Osteoblast (primary cell): ENCODE measurements at places on chromosomes 13 and 19. TPM values are rescaled to one million over a fixed set of nuclear protein-coding genes. Genes with fewer than 3 reads are reported as not detected.

The ZNF223 gene
- total RNA-seq: 5.8 and 6.8 TPM in 2 replicates

The WDR87 gene
- total RNA-seq: not detected in 2 replicates

The TEX26 gene
- not detected in 2 replicates for total RNA-seq

The MICU2 gene
- total RNA-seq: 41.0 and 46.0 TPM in 2 replicates

The KLC3 gene
- total RNA-seq: 0.29 and 0.72 TPM in 2 replicates

The FRY gene
- 8.3 and 12.3 TPM in 2 replicates for total RNA-seq

The OR4F17 gene
- total RNA-seq: not detected in 2 replicates

The SYCN gene
- not detected in 2 replicates for total RNA-seq

The ZNF865 gene
- 1.4 and 1.5 TPM in 2 replicates for total RNA-seq

The LHFPL6 gene
- 87.2 and 112 TPM in 2 replicates for total RNA-seq

The CCL25 gene
- total RNA-seq: not detected in 2 replicates

The GAPDHS gene
- not detected in 2 replicates for total RNA-seq

The CABP5 gene
- not detected in 2 replicates for total RNA-seq

The RFPL4A gene
- total RNA-seq: not detected in 2 replicates

- no peaks in the 10 kb centered on the region for H3K27me3 ChIP-seq
- H3K4me3 ChIP-seq: no peak overlapping the region
- no peak overlapping the region for H3K27ac ChIP-seq
- no peaks in the 10 kb centered on the region for H3K36me3 ChIP-seq
- DNase-seq: no peak
These were observed 605.8 kb downstream of the PCDH9 start for GRCh38 chr13:66624302-66624701.

- H3K4me3 ChIP-seq: no peak overlapping the region
- DNase-seq: no peak
- no peaks in the 10 kb centered on the region for H3K36me3 ChIP-seq
- no peaks in the 10 kb centered on the region for H3K27me3 ChIP-seq
- no peak overlapping the region for H3K27ac ChIP-seq
These were observed 49.5 kb downstream of the CRYL1 start for GRCh38 chr13:20475927-20476691.

DNA sequence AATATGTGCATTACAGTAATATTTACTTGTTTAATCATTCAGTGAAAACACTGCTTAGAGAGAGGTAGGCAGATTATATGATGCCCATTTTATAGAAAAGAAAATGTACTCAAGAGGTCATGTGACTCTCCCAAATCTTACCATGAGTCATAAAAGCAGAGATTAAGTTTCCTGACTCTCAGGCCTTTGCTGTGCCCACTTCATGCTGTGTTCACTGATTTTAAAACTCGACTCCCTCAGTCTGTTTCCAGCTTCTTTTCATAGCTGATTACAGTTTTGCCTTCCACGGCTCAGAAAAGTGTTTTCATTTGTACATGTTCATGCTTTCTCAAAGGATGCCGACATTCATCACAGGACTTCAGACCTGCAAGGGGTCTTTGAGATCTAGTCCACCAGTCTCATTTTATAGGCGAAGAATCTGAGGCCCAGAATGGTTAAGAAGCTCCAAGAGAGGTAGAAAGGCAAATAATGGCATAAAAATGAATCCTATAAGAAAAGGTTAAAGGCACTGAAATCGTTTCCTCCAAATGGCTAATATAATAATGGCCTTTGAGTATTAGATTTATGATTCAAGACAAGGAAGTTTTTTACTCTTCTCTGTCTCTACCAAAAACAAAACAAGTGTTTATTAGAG is 9.0 kb upstream of the IPO5 start:
- no peaks in the 10 kb centered on the region for H3K36me3 ChIP-seq
- no peak overlapping the region for H3K4me3 ChIP-seq
- H3K27me3 ChIP-seq: no peaks in the 10 kb centered on the region
- peak; percentile 51 for DNase-seq

- peaks cover 16% of the 10 kb centered on the region for H3K4me1 ChIP-seq
- H3K27ac ChIP-seq: no peak overlapping the region
- no peaks in the 10 kb centered on the region for H3K27me3 ChIP-seq
These were observed 66.1 kb upstream of the C1QTNF9B start for GRCh38 chr13:23963184-23963931.

DNA sequence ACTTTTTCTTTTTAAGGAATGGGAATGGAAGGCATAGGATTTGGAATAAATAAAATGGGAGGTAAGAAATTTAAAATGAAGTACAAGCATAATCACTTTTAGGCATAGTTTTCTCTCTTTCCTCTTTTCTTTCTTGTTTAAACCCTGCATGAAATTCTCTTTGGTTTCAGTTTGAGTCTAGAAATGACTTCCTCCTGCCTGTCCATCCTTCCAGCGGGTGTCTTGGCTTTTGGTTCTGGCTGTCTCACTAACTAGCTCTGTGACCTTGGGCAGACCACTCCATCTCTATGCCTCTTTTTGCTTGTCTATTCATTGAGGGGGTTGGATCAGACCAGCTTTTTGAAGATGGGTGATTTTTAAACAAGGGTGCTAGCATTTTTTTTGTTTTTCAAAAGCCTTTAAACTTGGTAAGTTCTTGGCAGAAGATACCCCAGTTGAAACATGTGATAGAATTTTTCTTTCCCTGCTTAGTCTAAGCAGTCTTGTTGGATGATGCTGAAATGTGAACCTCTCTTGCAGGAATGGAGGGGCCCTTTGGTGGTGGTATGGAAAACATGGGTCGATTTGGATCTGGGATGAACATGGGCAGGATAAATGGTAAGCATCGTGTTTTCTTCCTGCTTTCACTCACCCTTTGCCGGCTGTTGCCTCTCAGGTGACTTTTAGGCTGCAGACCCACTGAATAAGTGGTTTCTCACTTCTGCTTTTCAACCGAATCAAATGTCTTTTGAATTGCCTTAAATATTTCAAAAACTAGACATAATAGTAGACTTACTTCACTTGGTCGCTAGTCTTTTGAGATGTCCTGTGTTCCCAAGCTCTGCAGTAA is 28.6 kb downstream of the PRAM1 start:
- H3K27me3 ChIP-seq: no peaks in the 10 kb centered on the region
- DNase-seq: no peak
- no peak overlapping the region for H3K27ac ChIP-seq
- peaks cover 86% of the 10 kb centered on the region for H3K36me3 ChIP-seq
- H3K4me3 ChIP-seq: no peak overlapping the region
- H3K4me1 ChIP-seq: no peaks in the 10 kb centered on the region

- DNase-seq: no peak
- no peaks in the 10 kb centered on the region for H3K36me3 ChIP-seq
- peaks cover 3% of the 10 kb centered on the region for H3K4me1 ChIP-seq
- no peaks in the 10 kb centered on the region for H3K27me3 ChIP-seq
These were observed 244.2 kb downstream of the PCCA start for GRCh38 chr13:100333141-100333540.

- no peak for DNase-seq
- H3K4me1 ChIP-seq: no peaks in the 10 kb centered on the region
- H3K27ac ChIP-seq: no peak overlapping the region
- no peak overlapping the region for H3K4me3 ChIP-seq
- no peaks in the 10 kb centered on the region for H3K36me3 ChIP-seq
These were observed 1407.7 kb downstream of the EFNB2 start for GRCh38 chr13:105127732-105128131.

DNA sequence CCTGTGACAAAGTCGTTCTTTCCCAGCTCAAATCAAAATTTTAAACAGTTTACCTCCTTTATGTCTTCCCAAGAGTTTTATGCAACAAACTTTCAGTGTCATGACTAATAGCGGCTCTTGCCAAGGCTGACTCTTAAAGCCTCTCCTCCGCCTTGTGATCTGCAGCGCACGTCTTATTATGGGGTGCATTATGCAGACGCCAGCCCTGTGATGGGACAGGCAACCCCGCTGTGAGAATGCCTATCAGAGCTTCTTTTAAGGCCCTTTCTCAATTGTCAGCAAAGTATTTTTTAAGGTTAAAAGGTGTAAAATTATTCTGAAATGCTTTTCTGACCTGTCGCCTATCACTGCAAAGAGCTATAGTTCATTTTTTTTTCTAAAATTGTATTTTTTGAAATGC is 152.8 kb downstream of the SOX1 start:
- H3K4me1 ChIP-seq: no peaks in the 10 kb centered on the region
- no peak overlapping the region for H3K4me3 ChIP-seq
- no peaks in the 10 kb centered on the region for H3K27me3 ChIP-seq
- H3K27ac ChIP-seq: no peak overlapping the region

- H3K36me3 ChIP-seq: peaks cover 13% of the 10 kb centered on the region
- no peak overlapping the region for H3K4me3 ChIP-seq
- H3K27ac ChIP-seq: no peak overlapping the region
- DNase-seq: no peak
These were observed 2.2 kb upstream of the TBXA2R start for GRCh38 chr19:3608750-3609322.

- no peaks in the 10 kb centered on the region for H3K4me1 ChIP-seq
- no peak overlapping the region for H3K27ac ChIP-seq
- no peak overlapping the region for H3K4me3 ChIP-seq
- no peak for DNase-seq
- H3K27me3 ChIP-seq: no peaks in the 10 kb centered on the region
These were observed 116.2 kb upstream of the FNDC3A start for GRCh38 chr13:48859272-48860105.

DNA sequence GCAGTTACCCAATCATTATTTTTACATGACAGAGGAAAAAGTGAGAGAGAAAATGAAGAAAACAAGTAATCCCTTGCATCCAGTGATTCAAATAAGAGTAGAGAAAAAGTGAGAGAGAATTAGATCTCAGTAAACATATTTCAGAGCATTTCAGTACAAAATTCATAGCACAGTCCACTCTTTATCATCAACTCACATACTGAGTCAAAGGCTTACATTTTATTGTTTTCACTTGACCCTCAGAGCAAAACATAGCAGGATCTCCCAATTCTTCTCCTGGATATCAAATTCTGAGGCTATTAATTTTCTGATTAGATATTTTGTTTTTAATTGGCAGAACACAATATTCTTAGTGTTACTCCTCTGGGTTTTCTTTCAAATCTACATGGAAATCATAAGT is 1568.3 kb upstream of the PRR20A start:
- H3K36me3 ChIP-seq: no peaks in the 10 kb centered on the region
- no peak overlapping the region for H3K27ac ChIP-seq
- H3K4me3 ChIP-seq: no peak overlapping the region
- DNase-seq: no peak

DNA sequence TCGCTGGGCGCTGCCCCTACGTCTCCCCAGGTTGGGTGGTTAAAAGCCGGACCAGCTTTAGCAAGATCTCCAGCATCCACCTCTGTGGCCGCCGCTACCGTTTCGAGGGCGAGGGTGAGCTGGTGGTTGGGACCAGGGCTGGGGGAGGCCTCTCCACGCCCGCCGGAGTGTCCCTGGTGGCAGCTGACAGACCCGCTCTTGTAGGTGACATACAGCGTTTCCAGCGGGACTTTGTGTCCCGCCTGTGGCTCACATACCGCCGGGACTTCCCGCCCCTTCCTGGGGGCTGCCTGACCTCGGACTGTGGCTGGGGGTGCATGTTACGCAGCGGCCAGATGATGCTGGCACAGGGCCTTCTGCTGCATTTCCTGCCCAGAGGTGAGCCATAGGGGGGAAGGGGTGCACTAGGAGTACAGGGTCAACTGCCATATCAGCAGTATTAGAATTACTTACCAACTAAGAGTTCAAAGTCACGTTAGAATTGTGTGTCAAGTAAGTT is 1.1 kb downstream of the ATG4D start:
- DNase-seq: peak; percentile 66
- no peak overlapping the region for H3K27ac ChIP-seq
- H3K4me3 ChIP-seq: peak overlapping the region; percentile 89
- H3K36me3 ChIP-seq: peaks cover 8% of the 10 kb centered on the region
- peaks cover 8% of the 10 kb centered on the region for H3K4me1 ChIP-seq

- no peaks in the 10 kb centered on the region for H3K36me3 ChIP-seq
- peaks cover 7% of the 10 kb centered on the region for H3K4me1 ChIP-seq
- peak; percentile 91 for DNase-seq
These were observed 26.6 kb downstream of the KLF2 start for GRCh38 chr19:16351133-16351809.

- H3K4me3 ChIP-seq: no peak overlapping the region
- no peak overlapping the region for H3K27ac ChIP-seq
- no peaks in the 10 kb centered on the region for H3K27me3 ChIP-seq
- no peaks in the 10 kb centered on the region for H3K36me3 ChIP-seq
- no peaks in the 10 kb centered on the region for H3K4me1 ChIP-seq
These were observed 196.5 kb upstream of the TSHZ3 start for GRCh38 chr19:31545777-31546176.

DNA sequence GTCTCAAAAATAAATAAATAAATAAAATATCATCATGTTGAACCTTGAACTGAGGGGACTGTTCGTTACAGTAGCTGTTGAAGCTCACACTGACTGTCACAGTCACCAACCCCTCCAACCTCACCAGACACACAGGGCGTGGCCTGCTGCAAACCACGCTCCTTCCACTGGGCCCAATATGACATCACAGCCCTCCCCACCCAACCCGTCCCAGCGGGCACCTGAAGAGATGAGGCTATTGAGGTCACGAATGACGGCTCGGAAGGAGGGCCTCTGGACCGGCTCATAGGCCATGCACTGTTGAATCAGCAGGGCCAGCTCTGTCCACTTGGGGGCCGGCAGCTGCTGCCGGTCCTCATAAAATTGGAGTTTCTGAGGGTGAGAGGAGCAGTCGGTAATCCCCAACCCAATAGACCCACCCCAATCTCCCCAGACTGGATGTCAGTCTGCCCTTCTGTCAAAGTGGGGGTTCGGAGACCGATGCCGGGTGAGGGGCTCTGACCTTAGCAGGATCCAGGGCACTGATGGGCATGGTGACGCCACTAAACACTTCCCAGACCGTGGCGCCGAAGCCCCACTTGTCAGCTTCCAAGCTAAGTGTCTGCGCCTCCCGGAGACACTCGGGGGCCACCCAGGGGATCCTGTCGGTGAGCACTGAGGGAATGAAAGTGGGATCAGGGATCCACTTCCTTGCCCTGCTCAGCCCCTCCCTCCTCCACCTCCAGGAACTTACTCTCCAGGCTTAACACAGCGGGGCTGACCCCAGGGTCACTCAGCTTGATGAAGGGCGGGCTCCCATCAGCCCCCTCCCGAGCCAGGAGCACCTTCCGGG is 13.2 kb downstream of the JAK3 start:
- H3K27ac ChIP-seq: no peak overlapping the region
- H3K27me3 ChIP-seq: no peaks in the 10 kb centered on the region
- H3K36me3 ChIP-seq: no peaks in the 10 kb centered on the region
- no peaks in the 10 kb centered on the region for H3K4me1 ChIP-seq

DNA sequence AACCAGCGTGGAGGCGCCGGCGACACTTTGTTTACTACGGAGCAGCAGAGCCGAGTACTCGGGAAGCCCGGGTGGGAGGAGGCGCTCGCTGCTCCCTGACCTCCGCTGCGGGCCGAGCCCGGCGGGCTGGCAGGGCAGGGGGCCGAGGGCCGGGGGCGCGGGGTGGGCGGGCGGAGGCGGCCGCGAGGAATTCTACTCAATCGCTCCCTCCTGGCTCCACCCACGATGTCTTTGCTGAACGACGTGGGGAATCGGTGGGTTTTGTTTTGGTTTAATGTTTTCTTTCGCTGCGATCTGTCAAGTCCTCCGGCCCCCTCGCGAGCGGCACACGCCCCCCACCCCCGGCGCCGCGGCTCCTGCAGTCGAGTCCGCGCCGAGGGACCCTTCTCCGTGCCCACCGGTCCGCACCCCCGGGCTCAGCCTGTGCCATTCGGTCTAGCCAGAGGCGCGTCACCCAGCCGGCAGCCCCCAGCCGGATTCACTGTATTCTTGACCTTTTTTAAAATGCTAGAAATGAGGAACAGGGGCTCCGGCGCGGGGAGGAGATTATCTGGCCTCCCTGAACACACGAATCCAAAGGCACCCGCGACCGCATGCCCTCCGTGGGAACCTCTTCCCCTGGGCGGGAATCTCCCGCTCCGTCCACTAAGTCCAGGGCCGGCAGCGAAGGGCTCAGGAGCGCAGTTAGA is 636 bp upstream of the FOXO1 start:
- peaks cover 4% of the 10 kb centered on the region for H3K27me3 ChIP-seq
- H3K4me1 ChIP-seq: peaks cover 3% of the 10 kb centered on the region
- no peaks in the 10 kb centered on the region for H3K36me3 ChIP-seq
- H3K4me3 ChIP-seq: peak overlapping the region; percentile 89

GRCh38 chr13:80742033-80742432 is 401.1 kb upstream of the SPRY2 start:
- no peaks in the 10 kb centered on the region for H3K4me1 ChIP-seq
- no peak for DNase-seq
- no peaks in the 10 kb centered on the region for H3K27me3 ChIP-seq
- no peaks in the 10 kb centered on the region for H3K36me3 ChIP-seq
